Dermis blood vessel endothelial cell (primary cell): ENCODE measurements at places on chromosomes 12 and 14.

DNA sequence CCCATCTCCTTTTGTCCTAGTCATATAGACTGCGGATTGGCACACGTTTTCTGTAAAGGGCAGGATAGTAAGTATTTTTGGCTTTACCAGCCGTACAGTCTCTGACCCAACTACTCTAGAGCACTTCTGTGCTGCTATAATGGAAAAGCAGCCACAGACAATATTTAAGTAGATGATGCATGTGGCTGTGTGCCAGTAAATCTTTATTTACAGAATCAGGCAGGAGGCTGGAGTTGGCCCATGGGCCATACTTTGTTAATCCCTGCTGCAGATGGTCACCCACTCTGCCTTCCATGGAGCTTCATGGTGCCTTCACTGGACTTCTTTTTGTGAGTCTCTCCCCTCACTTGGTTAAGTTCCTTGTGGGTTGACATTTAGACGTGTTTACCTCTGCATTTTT lies 584.5 kb upstream of the TBX3 start:
- DNase-seq: no peak

DNA sequence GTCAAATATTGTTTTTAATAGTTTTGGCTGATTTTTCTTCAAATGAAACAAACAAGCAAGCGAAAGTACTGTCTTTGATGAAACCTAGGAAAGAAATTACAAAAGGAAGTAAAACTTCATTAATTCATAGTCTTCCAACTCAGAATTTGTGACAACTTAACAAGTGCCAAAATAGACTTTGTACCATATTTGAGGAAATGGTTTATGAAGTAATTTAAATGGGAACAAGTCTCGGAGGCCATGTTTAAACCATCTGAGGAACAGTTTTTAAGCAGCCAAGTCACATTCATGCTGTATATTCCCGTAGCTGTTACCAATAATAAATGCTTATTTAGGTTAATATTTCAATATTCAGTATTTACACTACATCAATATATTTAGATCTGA lies 745 bp upstream of the ARHGDIB start:
- DNase-seq: no peak

- DNase-seq: no peak
These were observed 142.7 kb downstream of the FOXA1 start for GRCh38 chr14:37452323-37452722.

GRCh38 chr12:88591343-88591742 lies 11.1 kb upstream of the KITLG start:
- no peak for DNase-seq

DNA sequence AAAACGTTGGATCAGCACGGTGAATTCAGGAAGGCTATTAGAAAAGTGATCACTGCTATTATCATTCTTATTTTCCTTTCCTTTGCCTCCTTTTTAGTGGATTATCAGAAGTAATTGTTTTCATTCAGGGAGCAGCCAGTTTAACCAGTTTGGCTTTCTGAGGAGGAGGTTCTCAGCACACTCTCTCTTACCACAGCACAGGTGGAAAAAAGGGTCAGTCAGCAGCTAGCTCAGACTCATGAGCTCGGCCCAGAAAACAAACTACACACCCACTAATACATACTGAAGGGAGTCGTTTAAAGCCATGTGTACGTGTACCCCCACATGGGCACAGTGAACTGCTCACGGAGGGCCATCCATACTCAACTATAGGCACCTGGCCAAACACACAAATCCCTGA lies 23.2 kb upstream of the MAGOHB start:
- DNase-seq: no peak

GRCh38 chr12:77845831-77846230 lies 15.1 kb downstream of the NAV3 start:
- peak; percentile 77 for DNase-seq
